Mesenteric fat pad (tissue), 1 donor: ENCODE measurements at places on chromosomes 4 and X. TPM values are rescaled to one million over a fixed set of nuclear protein-coding genes. Genes with fewer than 3 reads are reported as not detected.

The SSX1 gene
- total RNA-seq = not detected

The IL2RG gene
- 5.8 TPM for total RNA-seq

The ATOH1 gene
- total RNA-seq = not detected

The GIMD1 gene
- total RNA-seq = not detected

The NLGN3 gene
- 0.48 TPM for total RNA-seq
